ENCODE measurements at places on chromosomes 11 and 22.

GRCh38 chr22:19884954-19885751 is 30.5 kb upstream of the GNB1L start:
- no peak for DNase-seq

DNA sequence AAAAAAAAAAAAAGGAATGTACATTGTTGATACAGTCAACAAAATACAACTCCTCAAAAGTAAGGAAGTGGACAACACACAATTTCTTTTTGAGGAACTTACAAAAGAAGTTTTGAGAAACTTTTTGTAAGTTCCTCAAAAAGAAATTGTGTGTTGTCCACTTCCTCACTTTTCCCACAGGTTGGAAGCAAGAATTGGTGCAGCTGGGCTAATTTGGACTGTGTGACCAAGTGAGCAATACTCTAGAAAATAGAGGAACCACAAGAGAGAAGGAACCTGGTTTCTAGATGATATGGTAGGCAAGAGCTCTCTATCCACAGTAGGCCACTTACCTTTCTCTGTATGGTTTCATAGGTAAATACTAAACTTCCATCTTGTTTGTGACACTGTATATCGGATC is 1053.8 kb downstream of the LRRC4C start:
- DNase-seq: no peak

DNA sequence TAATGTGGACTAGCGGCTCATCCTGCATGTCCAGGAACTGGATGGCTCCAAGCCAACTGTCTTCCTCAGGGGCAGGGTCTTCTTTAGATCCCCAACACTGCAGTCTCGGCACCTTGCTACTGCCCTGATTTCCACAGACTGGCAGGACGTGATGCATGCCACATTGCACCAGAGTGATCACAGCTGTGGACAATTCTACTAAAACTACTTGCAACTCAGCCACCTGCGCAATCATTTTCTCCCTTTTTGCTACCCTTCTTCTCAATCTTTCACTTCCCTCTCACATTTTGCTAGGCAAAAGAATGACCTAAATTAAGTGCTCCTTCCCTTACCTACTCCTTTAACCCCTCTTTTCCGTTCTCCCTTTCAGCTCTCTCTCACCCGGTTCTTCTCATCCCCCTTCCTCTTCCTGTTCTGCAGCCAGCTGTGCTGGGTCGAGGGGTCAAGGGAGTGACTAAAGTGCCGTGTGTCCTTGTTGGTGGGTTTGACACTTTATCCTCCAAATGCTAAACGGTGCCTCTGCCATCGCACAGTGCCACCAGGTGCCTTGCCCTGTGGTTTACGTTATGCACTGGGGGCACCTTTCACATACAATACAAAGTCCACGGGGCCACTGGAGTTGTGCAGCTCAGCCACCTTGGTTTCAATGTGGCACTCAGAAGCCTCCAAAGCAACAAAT is 11.5 kb upstream of the PEX26 start:
- no peak for DNase-seq

GRCh38 chr11:85752890-85753581 is 57.9 kb downstream of the SYTL2 start:
- DNase-seq: no peak

DNA sequence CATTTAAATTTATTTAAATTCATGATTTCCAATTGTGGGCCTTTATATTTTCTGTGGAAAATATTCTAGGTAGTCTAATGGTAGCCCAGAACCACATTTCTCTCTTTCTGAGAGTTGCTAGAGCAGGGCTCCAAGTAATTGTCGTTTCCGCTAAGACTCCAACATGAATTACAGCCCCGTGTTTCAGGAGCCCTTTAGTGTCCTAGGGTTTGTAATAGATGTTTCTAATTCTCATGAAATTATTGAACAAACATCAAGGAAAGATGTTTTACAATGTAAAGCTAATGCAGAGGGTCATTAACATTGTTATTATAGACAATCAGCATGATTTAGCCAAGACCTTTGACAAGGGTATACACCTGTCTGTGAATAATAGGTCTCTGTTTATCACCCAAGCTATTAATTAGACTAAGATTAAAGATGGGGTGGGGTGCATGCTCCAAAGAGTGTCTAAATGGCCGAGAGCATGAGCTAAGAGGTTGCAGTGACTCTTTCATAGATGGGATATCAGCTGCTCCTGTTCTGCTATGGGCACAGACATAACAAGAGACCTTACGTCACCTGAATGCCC is 81.8 kb upstream of the NTM start:
- no peak for DNase-seq

GRCh38 chr11:118209033-118209432 is 15.8 kb downstream of the JAML start:
- DNase-seq: no peak

DNA sequence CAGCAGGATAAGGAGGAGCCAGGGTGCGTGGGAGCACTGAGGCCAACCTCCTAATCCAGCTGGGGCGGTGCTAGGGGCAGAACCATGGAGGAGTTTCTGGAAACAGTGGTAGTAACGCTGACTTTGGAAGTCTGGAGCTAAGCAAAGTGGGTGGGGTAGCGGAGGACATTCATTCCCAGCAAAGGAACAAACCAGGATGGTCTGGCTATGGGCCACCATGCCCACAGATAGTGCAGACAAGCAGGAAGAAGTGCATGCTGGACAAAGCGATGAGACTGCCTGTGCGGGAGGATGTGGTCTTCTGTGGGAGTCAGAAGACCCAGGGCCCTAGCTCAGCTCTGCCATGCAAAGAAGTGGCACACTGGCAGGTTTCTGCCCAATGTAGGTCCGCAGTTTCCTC is 71.6 kb upstream of the CSNK2A3 start:
- no peak for DNase-seq

- peak; percentile 96 for DNase-seq
Observed at GRCh38 chr11:126284829-126285228, 1.9 kb downstream of the TIRAP start.

GRCh38 chr11:115452241-115452640 is 52.0 kb downstream of the CADM1 start:
- no peak for DNase-seq

DNA sequence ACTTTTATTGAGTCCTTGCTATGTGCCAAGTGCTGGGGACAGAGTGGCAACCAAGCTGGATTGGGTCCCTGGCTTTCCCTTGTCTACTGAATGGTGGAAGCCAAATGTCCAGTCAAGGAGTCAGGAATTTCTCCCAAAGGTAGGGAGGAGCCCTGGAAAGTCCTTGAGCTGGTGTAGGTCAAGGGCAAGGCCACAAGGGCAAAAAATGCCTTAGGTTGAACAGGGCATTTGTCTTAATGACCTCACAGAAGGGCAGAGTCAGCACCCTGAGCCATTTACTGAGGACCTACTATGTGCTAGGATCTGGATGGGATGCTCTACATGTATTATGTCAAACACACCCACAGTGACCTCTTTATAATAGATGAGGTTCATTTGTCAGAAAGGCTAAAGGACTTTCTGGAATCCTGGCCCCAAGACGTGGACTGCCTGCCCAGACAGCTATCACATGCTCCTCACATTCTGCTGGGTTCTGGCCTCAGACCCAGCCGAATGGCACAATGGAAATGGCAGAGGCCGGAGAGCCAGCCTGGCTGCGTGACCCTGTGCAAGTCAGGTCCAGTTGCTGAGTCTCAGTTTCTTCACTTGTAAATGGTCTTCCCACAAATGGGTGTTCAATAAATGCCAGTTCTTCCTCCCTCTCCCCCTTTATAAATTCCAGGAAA is 17.7 kb downstream of the MOGAT2 start:
- no peak for DNase-seq

- DNase-seq: no peak
Observed at GRCh38 chr11:12172493-12173013, 62.2 kb downstream of the MICAL2 start.

DNA sequence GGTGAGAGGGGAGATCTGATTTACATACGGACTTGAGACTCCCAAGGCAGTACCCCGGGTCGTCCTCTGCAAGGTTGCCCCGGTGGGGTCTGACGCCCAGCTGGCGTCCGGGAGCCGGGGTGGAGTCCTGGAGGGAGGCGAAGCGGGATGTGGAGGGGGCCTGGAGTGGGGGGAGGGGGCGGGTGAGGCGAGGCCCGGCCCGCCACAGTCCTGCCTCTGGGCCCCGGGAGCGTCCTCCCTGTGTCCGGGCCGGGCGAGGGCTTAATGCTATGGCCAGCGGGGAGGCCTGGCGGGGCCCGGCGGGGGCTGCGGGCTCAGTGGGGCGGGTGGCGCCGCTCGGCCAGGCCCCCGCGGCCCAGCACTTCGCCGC is 2.4 kb upstream of the MYBPC3 start:
- no peak for DNase-seq

DNA sequence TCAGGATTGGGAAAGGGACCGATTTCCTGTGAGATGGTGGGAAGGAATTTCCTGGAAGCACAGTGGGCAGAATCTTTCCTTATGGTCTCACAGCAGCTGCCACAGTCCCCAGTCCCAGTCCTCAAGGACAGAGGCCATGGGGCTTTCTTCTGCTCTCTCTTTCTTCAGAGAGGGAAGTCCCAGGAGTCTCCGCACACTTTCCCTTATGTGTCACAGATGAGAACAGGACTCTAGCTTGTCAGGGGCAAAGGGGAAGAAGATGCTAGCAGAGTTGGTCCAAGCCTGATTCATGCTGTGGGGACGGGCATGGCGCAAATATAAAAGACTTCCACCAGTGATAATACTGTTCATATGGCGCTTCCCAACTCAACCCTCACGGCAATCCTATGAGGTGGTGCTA is 7.5 kb upstream of the PPFIA1 start:
- no peak for DNase-seq

DNA sequence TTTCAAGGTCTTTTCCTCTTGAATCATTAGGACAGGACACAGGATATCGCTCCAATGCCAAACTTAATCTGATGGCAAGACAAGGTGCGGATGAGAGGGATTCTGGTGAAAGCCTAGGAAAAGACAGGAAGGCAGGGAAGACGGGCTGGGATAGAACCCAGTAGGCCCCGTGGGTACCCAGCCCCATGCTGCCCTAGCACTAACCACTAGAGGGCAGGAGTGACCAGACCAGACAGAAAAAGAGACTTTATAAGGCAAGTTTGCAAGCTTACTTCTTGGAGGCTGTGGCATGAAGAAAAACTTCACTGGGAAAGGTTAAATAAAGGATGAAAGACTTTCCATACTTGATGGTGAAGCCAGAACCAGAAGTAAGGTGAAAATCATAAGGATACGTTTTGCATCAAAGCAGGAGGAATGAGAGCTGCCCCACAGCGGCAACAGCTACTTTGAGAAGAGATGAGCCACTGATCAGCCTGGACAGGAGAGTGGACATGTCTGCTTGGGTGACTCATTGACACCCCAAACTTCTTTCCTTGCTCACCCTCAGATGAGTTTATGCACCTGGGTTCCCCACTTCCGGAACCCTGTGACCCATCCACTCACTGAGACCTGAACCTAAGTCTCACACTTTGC is 39.8 kb downstream of the SYN3 start:
- DNase-seq: peak; percentile 70

DNA sequence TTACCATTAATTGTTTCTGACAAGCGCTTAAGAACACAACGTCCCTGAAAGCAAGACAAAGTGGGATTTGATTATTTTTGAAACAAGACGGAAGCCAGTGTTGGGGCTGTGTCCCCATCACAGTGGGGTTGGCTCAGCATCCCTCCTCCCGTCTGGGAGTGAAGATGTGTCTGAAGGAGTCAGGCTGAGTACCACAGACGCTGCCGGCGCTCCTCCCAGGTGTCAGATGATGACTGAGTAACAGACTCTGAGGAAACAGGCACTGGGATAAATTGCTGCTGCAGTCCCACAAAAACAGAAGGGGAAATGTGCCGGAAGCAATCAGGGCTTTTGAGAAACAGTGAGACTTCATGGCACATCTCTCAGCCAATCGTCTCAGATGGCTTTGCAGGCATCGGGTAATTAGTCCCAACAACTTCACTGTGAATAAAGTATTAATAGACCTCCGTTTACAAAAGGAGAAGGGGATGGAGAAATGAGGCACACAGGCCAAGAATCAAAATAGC is 266.7 kb downstream of the OPCML start:
- DNase-seq: no peak

DNA sequence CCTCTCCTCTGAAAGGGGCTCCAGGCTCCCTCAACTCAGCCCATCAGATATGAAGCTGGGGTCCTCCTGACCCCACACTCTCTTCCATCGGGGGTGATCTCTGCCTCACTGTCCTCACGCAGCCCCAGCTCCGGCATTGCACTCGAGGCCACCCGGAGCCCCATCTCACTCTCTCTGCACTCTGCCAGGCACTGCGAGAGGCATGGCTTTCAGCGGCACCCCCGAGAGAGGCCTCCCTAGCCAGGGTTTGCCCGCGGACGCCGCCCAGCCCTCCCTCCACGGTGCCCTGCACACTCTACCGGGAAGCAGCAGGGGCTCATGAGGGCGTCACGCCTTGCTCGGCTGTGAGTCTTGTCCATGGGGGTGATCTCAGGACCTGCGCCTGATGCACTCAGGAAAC is 436.2 kb downstream of the BRD1 start:
- no peak for DNase-seq

DNA sequence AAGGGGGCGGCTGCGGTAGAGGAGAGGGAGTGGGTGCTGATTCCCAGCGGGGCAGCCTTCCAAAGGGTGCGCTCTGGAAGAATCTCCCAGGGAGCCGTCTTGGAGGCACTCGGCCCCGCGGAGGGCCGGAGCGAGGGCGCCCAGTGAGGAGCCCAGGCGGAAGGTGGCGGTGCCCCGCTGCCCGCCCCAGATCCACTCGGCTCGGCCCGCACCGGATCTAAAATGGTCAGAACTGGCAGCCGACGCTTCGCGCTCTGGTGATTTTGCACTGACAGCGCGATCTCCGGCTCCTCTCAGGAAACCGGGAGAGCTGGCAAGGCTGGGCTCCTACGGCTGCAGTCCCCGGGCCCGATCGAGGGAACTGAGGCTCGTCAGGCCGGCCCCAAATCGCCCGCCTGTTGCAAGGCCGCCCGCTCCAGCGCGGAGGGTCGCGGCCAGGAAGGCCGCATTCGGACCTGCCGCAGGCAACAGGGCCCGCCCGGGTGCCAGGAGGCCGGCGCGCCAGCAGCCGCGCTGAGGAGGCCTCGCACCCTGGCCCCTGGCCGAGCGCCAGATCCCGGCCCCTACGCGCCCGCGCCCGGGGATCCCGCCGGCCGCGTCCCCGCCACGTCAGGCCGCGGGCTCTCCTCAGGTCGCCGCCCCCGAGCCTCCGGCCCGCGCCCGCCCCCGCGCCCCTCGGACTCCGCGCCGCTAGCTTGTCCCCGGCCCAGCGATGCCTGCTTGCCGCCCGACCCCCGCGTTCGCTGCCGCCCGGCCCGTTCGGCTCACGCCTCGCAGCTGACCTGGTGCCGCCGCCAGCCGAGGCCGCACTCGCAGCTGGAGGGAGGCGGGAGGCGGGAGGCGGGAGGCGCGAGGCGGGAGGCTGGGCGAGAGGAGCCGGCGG is at the start of gene KLHL22:
KLHL22 (minus strand) TSS at position 818 of the 883 bp plus-strand sequence. CDS start 6,584 bp downstream, outside the sequence.
- DNase-seq: no peak

DNA sequence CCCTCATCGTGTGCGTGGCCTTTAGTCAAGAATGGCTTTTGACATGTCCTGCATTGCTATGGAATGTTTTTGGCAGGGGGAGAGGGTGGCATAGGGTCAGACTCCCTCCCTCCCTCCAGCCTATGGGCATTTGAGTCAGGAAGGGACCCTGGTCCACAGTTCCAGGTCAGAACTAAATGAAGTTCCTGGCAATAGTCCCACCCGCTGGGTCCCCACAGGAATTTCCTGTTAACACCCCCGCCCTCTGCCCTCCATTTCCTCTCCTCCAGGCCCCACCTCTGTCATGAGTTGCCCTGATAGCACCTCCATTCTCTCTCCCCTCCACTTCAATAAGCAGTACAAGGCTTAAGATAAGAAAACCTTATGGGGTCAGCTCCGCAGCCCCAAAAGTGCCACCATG is 40.8 kb upstream of the LMO2 start:
- DNase-seq: no peak

- DNase-seq: no peak
Observed at GRCh38 chr22:37208401-37209139, 3.7 kb downstream of the SSTR3 start.

GRCh38 chr11:119626871-119627270 is 102.1 kb downstream of the NECTIN1 start:
- no peak for DNase-seq

All from astrocyte of the hippocampus (primary cell).